Lower lobe of right lung (tissue), 2 donors: ENCODE measurements at places on chromosomes 2 and 18.

- H3K27me3 ChIP-seq = no peaks in the 10 kb centered on the region
- DNase-seq = no peak
- peaks cover 44% of the 10 kb centered on the region for H3K4me1 ChIP-seq
- H3K36me3 ChIP-seq = peaks cover 71% of the 10 kb centered on the region
Measured at GRCh38 chr2:96734880-96735583, 4.8 kb downstream of the LMAN2L start.

GRCh38 chr2:231290321-231291015 lies 92.0 kb downstream of the ARMC9 start:
- no peaks in the 10 kb centered on the region for H3K27me3 ChIP-seq
- H3K36me3 ChIP-seq = peaks cover 6% of the 10 kb centered on the region
- H3K27ac ChIP-seq = no peak overlapping the region

DNA sequence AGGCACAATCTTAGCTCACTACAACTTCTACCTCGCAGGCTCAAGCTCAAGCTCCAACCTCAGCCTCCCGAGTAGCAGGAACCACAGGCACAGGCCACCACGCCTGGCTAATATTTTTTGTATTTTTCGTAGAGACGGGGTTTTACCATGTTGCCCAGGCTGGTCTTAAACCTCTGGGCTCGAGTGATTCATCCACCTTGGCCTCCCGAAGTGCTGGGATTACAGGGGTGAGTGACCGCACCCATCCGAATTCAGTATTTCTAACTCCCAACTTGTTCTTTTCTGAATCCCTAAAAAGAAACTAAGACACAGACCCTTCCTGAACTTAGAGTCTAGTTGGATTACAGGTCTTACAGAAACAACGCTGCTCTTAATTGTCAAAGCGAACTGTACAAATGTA lies 32.3 kb upstream of the ACSL3 start:
- H3K27me3 ChIP-seq = no peaks in the 10 kb centered on the region
- H3K4me3 ChIP-seq = no peak overlapping the region
- no peak for DNase-seq
- no peak overlapping the region for H3K27ac ChIP-seq
- H3K36me3 ChIP-seq = no peaks in the 10 kb centered on the region

DNA sequence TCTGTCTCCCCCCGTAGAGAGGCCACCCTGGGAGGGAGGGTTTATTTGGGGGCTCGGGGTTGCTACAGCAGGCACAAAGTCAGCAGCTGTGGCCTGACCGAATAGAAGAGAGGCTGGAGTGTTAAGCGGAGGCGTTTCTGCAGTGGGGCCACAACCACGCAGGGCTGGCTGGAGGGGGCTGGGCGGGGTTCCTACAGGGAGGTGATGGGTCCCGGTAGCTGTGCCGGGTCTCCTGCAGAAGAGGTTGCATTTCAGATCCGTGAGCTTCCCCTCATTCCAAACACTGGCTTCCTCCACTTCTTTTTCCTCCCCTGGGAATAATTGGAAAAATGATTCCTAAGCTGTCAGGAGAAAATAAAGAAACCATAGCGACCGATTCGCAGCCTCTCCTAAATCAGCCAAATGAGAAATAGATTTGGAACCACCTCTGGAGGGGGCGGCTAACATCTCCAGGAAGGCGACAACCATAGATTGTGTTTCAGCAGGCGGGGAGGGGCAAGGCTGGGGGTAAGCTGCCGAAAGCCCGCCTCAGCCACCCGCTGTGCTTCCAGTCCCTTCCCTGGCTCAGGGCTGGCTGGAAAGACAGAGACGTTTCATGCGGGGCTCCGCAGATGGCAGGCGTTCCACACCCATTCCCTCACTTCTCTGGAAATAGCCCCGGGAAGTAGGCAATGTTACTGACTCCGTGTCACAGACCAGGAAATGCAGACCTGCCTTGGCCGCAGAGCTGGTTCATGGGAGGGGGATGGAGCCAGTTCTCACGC lies 85.6 kb upstream of the TAF1B start:
- peaks cover 3% of the 10 kb centered on the region for H3K27me3 ChIP-seq
- H3K36me3 ChIP-seq = no peaks in the 10 kb centered on the region
- peak overlapping the region; percentile 32 for H3K4me3 ChIP-seq
- peak overlapping the region; percentile 31 for H3K27ac ChIP-seq

DNA sequence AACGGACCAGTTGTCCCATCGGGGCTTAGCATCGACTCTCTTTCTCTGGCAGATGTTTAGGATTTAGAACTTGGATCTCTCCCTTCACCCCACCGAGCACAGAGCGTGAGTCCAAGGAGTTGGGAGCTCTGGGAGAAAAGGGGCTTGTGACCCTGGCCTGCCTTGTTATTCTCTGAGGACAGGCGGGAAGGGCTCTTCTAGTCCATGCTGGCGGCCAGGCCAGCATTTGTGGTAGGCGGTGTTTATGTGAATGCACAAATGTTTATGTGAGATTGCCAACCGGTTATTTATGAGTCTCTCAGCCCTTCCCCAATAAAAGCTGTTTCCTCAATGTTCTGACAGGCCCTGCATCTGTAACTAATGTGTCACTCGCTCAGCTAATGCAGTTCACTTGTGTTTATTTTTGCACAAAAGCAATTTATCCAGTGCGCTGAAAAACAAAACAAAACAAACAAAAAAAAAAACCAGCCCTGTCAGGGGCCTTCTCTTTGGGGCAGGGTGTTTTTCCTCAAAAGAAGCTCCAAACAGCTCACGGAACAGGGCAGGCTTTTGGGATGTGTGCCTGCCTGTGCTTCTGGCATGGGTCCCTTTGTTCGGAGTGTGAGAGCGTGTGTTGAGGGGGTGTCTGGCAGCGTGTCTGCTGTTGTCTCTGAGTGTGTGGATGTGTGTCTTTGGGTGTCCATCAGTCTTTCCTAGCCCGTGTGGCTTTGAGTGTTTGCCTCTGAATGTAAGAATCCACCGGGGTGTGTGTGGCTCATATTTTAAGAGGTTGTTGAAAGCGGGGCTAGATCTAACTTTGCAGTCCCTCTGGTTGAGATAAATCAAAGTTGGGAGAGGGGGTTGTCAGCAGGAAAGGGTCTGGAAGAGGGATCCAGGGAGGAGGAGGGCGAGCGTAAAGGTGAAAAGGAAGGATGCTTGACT lies 52.8 kb upstream of the HAAO start:
- peak overlapping the region; percentile 56 for H3K27ac ChIP-seq
- H3K4me1 ChIP-seq = peaks cover 27% of the 10 kb centered on the region
- no peak overlapping the region for H3K4me3 ChIP-seq
- no peak for DNase-seq
- H3K36me3 ChIP-seq = no peaks in the 10 kb centered on the region

DNA sequence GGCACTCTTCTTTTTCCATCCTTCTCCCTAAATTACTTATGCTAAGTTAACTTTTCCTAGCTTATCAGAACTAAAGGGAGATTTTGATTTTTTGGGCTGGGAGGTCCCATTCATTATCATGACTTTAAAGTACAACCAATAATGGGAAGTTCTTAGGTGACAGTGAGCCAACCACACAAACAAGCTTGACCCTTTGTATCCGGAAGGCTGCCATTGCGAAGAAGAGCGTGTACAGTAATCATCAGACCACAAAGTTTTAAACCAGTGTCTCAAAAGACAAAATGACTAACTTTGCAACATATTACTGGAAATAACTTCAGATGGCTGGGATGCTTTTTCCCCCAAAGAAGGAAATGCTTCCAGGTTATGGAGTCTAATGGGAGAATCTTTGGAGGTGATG lies 298.1 kb downstream of the TGIF1 start:
- no peak for DNase-seq
- H3K4me1 ChIP-seq = peaks cover 4% of the 10 kb centered on the region
- H3K36me3 ChIP-seq = no peaks in the 10 kb centered on the region
- no peak overlapping the region for H3K4me3 ChIP-seq
- no peaks in the 10 kb centered on the region for H3K27me3 ChIP-seq

DNA sequence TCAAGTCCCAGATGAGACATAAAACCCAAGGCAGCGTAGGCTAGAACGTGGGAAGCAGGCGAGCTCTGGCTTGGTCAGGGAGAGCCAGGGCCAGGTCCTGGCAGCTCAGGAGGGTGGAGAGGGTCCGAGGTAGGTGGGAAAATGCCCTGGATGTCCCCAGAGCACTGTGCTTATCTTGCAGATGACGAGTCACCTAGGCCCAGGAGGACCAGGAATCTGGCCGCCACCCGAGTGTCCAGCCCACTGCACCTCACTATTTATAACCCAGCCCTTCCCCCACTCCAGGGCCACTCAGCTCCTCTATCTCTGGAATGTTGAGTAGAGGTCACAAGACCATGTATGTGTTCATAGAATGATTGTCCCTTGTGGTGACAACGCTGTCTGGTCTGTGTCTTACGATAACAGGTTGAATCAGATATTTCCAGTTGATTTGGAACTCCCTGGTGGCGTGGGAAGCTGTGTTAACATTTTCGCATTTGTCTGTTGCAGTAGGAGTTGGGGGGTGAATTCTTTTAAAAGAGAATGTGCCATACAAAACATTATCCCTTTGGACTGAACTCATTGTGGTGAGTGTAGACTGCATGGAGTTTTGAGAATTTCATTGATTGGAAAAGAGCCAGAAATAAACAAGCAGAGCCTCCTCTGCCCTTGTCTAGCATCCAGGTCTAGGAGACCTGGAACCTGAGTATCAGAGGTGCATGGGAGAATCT lies 47.5 kb downstream of the EMILIN2 start:
- no peak for DNase-seq
- H3K36me3 ChIP-seq = peaks cover 3% of the 10 kb centered on the region
- H3K27ac ChIP-seq = no peak overlapping the region

- DNase-seq = no peak
- H3K27ac ChIP-seq = no peak overlapping the region
- no peak overlapping the region for H3K4me3 ChIP-seq
- H3K27me3 ChIP-seq = no peaks in the 10 kb centered on the region
- H3K36me3 ChIP-seq = peaks cover 100% of the 10 kb centered on the region
- H3K4me1 ChIP-seq = no peaks in the 10 kb centered on the region
Measured at GRCh38 chr2:231084565-231084964, 27.9 kb downstream of the PSMD1 start.

- no peaks in the 10 kb centered on the region for H3K27me3 ChIP-seq
- no peaks in the 10 kb centered on the region for H3K36me3 ChIP-seq
- H3K27ac ChIP-seq = no peak overlapping the region
- H3K4me3 ChIP-seq = no peak overlapping the region
- no peaks in the 10 kb centered on the region for H3K4me1 ChIP-seq
- no peak for DNase-seq
Measured at GRCh38 chr2:219663116-219663762, 35.8 kb downstream of the SLC4A3 start.

DNA sequence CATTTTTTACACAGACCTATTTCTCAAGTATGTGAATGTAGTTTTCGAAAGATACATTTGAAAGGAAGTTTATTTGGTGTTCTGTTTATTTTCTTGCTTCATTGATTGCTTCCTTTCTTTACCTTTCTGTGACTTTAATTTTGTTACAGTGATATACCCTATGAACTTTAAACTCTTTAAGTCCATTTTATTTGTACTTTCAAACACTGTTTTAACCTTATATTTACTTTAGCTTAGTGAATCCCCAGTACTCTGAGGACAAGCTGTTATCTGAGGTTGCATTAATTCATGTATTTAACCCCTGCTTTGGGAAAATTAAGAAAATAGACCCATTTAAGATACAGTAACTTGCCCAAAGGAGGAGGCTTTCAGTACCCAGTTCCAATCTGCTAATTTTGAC lies 93.5 kb downstream of the SCN3A start:
- H3K4me3 ChIP-seq = no peak overlapping the region
- no peaks in the 10 kb centered on the region for H3K36me3 ChIP-seq
- DNase-seq = no peak
- no peaks in the 10 kb centered on the region for H3K27me3 ChIP-seq
- no peak overlapping the region for H3K27ac ChIP-seq

- H3K36me3 ChIP-seq = no peaks in the 10 kb centered on the region
- peak overlapping the region; percentile 82 for H3K27ac ChIP-seq
- peaks cover 12% of the 10 kb centered on the region for H3K4me1 ChIP-seq
- peak; percentile 83 for DNase-seq
- no peaks in the 10 kb centered on the region for H3K27me3 ChIP-seq
- H3K4me3 ChIP-seq = peak overlapping the region; percentile 53
Measured at GRCh38 chr2:241217320-241218031, 29.0 kb downstream of the ANO7 start.

DNA sequence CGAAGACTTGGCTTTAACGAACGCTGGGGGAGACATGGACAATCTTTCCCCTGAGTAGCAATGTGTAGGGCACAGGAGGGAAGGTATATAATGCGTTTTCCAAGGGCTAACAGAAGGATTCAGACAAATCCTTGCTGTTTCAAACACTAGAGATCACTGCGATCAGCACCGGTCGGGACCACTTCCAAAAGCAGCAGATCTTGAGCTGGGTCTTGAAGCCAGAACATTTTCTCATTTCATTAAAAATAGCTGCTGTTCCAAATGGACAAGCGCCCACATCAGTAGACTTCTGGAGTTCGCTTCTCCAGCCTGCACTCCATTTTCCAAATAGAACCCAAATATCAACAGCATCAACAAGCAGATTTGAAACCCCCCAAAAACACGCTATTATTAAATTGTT lies 65.1 kb upstream of the MAPRE2 start:
- no peaks in the 10 kb centered on the region for H3K27me3 ChIP-seq
- H3K4me3 ChIP-seq = peak overlapping the region; percentile 90
- H3K4me1 ChIP-seq = peaks cover 28% of the 10 kb centered on the region
- no peaks in the 10 kb centered on the region for H3K36me3 ChIP-seq

GRCh38 chr2:212863185-212863588 lies 288.2 kb downstream of the IKZF2 start:
- H3K4me1 ChIP-seq = no peaks in the 10 kb centered on the region
- peak; percentile 43 for DNase-seq
- H3K36me3 ChIP-seq = no peaks in the 10 kb centered on the region
- H3K27ac ChIP-seq = no peak overlapping the region
- no peak overlapping the region for H3K4me3 ChIP-seq

GRCh38 chr2:53209679-53210458 lies 557.7 kb upstream of the CHAC2 start:
- H3K4me3 ChIP-seq = no peak overlapping the region
- H3K27ac ChIP-seq = no peak overlapping the region
- no peaks in the 10 kb centered on the region for H3K4me1 ChIP-seq
- DNase-seq = no peak
- no peaks in the 10 kb centered on the region for H3K27me3 ChIP-seq
- H3K36me3 ChIP-seq = no peaks in the 10 kb centered on the region

- H3K4me3 ChIP-seq = peak overlapping the region; percentile 85
- H3K36me3 ChIP-seq = no peaks in the 10 kb centered on the region
- peak overlapping the region; percentile 88 for H3K27ac ChIP-seq
- H3K27me3 ChIP-seq = no peaks in the 10 kb centered on the region
Measured at GRCh38 chr2:65057391-65058052, 1.3 kb downstream of the CEP68 start.

- H3K27me3 ChIP-seq = no peaks in the 10 kb centered on the region
- H3K36me3 ChIP-seq = peaks cover 6% of the 10 kb centered on the region
- H3K27ac ChIP-seq = no peak overlapping the region
- H3K4me1 ChIP-seq = no peaks in the 10 kb centered on the region
Measured at GRCh38 chr2:241289597-241289996, 25.9 kb downstream of the HDLBP start.

- peaks cover 9% of the 10 kb centered on the region for H3K4me1 ChIP-seq
- H3K27me3 ChIP-seq = peaks cover 59% of the 10 kb centered on the region
- no peak within 1 kb of the TSS for H3K27ac ChIP-seq
- H3K4me3 ChIP-seq = peak within 1 kb of the TSS; percentile 52
- H3K36me3 ChIP-seq = no peaks in the 10 kb centered on the region
- peak; percentile 55 for DNase-seq
Measured at GRCh38 chr2:102619414-102620319, at the start of gene SLC9A2. SLC9A2 (plus strand) TSS chr2:102619553; CDS start chr2:102619849, 296 bp downstream.
